ENCODE measurements at places on chromosomes 16 and 17.
A peak's percentile ranks its signal among the peaks of the same experiment; 100 is the strongest.

DNA sequence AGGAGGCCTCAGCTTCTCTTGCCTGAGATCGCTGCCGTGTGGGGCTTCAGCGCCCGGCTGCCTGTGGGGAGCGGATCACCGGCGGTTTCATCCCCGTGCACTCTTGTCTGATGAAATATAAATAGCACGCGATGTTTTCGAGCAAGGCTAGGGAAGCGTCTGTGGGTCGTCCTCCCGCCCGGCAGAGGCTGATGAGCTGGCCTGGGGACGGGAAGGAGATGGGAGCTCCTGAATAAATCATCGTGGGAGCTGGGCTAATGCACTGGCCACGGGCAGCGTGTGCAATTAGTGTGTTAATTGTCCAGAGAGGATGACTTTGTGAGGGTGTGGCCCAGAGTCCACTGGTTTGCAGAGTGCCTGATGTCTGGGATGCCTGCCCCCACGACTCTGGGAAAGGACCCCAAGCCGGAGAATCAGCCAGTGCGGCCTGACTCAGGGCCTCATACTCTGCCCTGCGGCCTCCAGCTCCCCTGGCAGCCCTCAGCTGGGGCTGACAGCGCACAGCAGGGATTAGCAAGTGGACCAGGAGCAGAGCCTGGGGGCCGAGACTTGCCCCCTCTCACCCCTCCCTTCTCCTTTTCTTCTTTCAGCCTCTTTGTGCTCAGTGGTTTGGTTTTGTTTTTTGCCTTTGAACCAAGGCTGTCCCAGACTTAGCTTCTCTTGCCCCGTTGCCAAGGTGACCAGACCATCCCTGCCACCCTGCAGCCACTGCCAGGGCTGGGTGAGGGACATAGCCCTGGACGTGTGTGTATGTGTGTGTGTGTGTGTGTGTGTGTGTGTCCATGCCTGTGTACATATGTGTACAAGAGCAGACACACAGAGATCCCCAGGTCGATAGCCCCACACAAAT lies 21.4 kb downstream of the KCNJ12 start:
- DNase-seq: no peak

- DNase-seq: no peak
These were observed 13.9 kb upstream of the STAT3 start for GRCh38 chr17:42402117-42402516.

GRCh38 chr17:60155815-60156214 lies 6.0 kb downstream of the CA4 start:
- DNase-seq: no peak

- no peak for DNase-seq
These were observed 537 bp upstream of the GJC1 start for GRCh38 chr17:44830359-44831288.

DNA sequence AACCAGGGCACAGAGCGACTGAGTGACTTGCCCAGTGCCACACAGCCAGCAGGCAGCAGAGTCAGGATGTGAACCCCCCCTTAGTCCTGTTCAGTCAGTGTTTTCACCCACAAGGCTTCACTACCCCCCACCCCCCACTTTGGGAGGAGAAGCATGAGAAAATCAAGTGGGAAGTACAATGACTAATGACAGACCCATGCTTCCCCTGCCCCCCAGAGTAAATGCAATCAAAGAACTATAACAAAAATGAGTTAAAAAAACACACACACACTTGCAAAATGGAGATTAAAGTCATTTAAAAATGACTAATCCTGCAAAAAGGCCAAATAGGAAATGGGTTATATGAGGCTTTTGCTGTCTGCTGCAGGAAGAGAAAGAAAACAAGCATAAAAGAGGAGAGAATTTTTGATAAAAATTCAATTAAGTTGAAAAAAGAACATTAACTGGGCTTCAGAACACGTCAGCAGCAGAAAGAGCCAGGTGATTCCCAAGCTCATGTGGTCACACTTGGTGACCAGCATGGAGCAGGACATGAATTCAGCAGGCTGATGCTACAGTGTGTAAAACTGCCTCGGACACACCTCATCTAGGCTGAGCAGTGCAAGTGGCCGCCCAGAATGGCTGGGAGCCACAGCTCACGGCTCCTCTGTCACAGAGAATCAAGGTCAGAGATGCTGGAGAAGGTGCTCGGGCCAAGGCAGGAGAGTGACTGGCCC lies 212.3 kb downstream of the ZNF423 start:
- DNase-seq: no peak

DNA sequence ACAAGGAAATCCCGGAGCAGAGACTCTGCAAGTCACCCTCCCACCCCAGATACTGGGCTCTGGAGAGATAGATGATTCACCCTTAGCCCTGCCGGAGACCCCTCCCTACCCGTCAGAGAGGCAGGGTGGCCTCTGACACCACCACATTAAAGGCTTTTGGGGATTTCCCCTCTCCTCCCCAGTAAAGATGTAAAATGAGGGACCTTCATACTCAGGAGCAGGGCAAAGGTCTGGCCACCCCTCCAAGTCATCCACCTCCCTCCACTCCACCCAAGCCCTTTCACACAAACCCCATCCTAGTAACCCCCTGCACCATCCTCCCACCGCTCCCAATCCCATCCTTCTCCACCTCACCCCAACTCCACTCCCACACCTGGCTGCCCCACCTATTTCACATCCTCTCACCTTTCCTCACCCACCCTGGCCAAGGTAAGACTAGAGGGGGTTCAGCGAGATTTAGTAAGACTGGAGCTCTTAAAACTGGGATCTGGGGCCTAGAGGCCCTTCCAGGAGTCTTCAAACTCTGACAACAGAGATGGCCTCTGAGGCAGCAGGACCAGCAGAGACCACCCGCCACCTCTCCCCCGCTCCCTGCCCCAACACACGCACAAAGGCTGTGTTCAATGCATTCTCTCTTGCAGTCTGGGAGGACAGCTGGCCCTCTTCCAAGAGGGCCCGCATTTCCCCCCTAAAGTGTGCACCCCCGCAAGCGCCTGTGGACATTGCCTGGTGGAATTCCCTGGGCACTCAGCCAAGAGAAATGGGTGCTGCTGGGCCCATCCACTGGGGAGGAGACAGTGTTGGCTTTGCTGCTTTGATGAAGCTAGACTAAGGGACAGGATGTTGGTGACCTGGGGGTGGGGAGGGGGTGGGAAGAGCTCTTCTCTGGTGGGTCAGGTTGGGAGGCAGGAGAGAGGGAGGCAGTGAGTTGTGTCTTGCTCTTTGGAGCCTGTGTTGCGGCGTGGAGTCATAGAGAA lies 1.1 kb downstream of the ABAT start:
- DNase-seq: no peak

GRCh38 chr17:77503293-77503655 lies 362.5 kb downstream of the SEC14L1 start:
- DNase-seq: no peak

DNA sequence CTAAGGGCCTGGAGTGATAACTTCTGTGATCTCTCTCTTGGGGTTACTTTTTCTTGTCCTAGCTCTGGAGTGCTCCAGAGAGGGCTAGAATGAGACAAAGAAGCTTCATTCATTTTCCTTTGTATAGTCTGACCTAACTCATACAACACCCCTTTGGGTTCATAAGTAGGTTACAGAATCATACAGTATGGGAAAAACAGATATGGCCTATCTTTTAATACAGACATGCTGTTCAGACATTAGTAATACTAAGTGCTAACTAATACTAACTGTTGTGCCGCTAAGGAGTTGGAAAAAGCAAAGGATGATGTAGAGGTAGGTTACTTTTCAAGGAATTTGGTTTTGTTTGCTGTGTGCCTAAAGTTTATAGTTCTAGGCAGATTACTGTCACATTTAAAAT lies 84.7 kb downstream of the NLK start:
- no peak for DNase-seq

- DNase-seq: no peak
These were observed 928.7 kb upstream of the SOX9 start for GRCh38 chr17:71192039-71192555.

DNA sequence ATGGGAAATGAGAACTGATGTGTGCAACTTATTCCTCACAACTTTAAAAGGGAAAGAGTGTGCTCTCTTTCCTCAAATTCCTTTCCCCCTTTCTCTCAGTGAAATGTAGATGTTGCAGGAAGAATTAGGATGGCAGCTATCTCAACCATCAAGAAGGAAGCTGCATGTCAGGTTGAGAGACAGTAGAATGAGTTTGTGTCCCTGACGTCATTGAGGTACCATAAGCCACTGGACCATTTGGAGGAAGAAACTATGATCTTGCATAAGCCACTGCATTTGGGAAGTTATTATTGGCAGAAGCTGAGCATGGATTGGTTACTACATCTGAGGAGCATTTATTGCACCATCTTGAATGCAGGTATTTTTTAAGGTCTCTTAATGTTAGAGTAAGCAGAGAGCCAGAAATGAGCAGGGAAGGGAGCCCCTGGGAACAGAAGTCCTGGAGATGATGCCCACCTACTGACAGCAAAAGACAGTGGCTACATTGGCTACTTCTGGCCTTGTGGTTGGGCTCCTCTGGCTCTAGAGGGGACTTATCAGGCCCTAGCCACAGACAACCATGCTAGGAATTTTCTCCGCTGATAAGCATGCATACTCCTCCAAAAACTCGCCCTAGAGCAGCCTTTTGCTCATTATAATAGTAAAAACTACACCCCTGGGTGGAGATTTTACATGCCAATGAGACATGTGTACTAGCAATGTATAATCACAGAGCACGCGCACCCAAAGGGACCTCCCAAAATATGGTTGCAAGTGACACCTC lies 249.0 kb upstream of the SALL1 start:
- DNase-seq: no peak

GRCh38 chr17:81898029-81898866 lies 3.8 kb upstream of the NPB start:
- DNase-seq: no peak

GRCh38 chr16:89720813-89721545 lies at the start of the genes VPS9D1 and ZNF276:
TSS of gene VPS9D1 (minus strand) at chr16:89720898. CDS start at chr16:89720861, 37 bp downstream.
TSS of gene ZNF276 (plus strand) at chr16:89721537. CDS start at chr16:89721641, 104 bp downstream.
- peak; percentile 83 for DNase-seq

GRCh38 chr17:63447471-63448009 lies 1.4 kb upstream of the CYB561 start:
- DNase-seq: no peak

- DNase-seq: peak; percentile 25
These were observed 1.8 kb upstream of the ADAT1 start for GRCh38 chr16:75624921-75625334.

GRCh38 chr17:44222112-44222869 lies 2.8 kb upstream of the UBTF start:
- peak; percentile 54 for DNase-seq

- DNase-seq: no peak
These were observed 747.1 kb downstream of the CDH8 start for GRCh38 chr16:61289141-61289540.

- DNase-seq: no peak
These were observed 7.2 kb upstream of the TBKBP1 start for GRCh38 chr17:47686664-47687327.

GRCh38 chr17:31631766-31632165 lies 227.3 kb downstream of the COPRS start:
- DNase-seq: no peak

DNA sequence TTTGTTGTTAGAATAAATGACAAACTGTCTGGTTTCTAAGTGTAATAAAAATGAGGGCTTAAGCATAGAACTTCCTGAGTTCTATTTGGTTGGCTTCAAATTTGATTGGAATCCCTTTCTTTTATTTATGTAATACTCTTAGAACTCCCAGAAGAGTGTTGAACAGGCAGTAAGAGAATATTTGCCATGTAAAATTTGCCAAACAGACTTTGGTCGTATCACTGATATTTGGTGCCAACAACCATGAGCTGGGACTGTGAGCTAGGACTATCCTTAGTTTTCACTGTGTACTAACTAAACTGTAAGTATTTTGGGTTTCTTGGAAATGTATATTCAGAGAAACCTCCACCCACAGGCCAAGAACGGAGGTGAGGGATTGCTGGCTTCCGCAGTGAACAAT lies 971.2 kb upstream of the SOX9 start:
- DNase-seq: no peak

DNA sequence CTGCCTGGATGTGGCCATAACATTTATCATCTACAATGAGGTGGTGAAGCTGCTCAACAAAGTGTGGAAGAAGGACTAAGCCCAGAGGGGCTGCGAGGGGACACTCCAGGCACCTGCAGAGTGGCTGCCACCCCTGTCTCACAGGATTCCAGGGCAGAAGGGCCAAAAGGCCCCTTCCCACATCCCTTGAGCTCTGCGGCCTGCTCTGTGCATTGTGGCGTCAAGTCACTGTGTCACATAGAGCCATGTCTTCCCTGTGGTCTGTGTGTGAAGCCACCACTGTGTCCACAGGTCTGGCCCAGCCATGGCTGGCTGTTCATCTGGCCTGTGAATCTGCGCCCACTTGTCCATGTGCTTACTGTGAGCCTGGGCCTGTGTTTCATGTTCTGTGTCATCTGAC lies 1714.6 kb downstream of the TP53TG3F start:
- DNase-seq: no peak

DNA sequence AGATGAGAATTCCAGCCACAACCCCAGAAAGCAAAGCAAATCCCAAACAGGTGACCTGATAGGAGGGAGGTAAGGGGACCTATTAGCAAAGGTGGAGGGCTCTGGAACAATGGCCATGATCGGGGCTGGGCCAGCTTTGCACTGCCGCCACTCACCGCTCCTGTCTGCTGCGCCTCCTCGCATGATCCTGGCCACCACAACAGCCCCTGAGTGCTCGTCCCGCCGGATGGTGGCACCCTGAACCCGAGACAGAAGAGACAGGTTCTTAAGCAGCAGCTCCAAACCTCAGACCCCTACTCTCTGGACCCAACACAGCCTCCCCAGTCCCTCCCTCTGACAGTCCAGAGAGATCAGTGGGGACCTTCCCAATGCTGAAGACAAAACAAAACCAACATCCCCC lies 5.3 kb downstream of the MPP3 start:
- DNase-seq: no peak

GRCh38 chr16:6020162-6020985 lies 922.8 kb upstream of the EEF2KMT start:
- DNase-seq: no peak

DNA sequence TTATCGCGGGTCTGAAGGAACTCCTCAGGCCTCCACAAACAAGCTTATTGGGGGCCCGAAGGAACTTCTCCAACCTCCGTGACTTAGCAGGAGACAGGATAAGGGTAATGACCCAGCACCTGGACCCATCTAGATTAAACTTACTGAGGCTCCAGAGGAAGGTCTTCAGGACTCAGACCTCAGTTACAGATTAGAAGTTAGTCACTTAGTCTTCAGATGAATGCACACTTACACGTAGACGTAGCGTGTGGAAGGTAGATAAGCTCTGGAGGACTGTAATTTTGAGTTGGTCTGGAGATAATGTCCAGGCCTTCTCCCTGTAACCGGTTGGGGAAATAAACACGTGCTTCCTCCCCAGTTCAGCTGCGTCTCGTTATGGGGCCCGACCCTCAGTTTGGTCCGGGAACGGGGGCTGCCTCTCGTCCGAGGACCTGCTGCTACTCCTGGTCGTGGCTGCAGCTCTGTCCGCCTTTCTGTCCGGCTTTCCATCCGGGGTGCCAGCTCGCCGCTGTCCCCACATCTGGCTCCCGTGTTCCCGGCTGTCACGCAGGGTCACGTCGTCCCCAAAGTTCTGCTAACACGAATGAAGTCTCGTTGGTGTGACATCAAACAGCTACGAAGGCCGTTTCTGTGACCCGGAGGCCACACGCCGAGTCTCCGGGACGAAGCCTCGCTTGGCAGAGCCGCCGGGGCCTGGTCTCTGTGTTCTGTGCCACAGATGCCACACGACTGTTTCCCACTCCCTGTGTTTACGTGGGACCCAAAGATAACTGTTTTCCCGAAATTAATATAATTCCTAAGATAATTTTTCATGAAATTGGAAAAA lies 11.8 kb upstream of the SECTM1 start:
- no peak for DNase-seq

- no peak for DNase-seq
These were observed 73.5 kb downstream of the FOXL1 start for GRCh38 chr16:86651823-86652222.

GRCh38 chr16:11088074-11088730 lies 143.8 kb downstream of the CLEC16A start:
- no peak for DNase-seq

GRCh38 chr17:977166-977565 lies 2.4 kb downstream of the NXN start:
- no peak for DNase-seq
